ENCODE measurements at places on chromosomes 5 and 9.

GRCh38 chr9:68947842-68948569 lies 65.9 kb downstream of the PRKACG start:
- no peak for DNase-seq

- peak; percentile 64 for DNase-seq
Observed at GRCh38 chr9:71769175-71770161, 1.2 kb upstream of the CEMIP2 start.

DNA sequence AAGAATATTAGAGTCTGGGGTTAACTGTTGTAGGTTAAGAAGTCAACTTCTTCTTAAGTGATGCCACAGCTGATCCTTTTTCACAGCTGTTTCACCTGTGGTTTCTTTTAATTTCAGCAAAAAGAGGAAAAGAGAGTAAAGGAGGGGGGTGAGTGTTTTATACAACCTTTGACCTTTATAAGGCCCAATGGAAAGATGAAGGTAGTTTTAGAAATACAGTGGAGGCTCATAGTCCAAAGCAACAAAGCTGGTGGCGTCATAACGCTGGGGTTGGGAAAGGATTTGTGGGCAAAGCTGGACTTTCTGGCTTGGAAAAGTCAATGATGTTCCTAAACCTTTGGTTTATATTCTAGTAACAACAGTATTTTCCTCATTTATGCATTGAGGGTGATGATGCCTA lies 49.5 kb downstream of the RCL1 start:
- no peak for DNase-seq

DNA sequence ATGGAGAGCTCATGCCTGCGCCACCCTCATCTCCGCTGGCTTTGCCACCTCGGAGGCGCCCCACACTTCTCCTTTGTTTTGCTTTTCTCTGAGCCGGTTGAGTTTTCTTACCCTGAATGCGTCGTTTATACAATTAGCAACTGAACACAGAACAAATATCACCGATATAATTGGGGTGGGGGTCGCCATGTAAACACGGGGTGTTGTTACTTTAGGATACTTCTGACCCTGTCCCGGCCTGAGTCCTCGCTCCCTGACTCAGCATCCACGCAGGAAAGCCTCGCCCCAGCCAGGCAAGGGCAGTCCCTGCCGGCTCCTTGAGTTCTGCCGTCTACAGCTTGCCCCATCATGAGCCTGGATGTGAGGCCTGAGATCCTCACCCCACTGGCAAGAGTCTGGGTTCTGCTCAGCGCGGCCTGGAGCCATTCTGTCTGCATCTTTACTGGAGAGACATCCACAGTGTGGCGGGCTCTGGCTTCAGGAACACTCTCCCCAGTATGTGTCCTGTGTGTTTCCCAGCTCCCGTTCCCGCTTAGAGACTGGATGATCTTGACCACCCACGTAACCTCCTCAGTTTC lies 5.5 kb downstream of the NKX2-5 start:
- DNase-seq = no peak

DNA sequence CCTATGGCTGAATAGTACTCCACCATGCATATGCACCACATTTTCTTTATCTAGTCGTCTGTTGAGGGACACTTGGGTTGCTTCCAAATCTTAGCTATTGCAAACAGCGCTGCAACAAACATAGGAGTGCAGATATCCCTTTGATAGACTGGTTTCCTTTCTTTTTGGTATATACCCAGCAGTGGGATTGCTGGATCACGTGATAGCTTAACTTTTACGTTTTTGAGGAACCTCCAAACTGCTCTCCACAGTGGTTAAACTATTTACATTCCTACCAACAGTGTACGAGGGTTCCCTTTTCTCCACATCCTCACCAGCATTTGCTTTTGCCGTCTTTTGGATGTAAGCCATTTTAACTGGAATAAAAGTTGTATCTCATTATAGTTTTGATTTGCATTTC lies 142.6 kb downstream of the TARS1 start:
- DNase-seq = no peak

DNA sequence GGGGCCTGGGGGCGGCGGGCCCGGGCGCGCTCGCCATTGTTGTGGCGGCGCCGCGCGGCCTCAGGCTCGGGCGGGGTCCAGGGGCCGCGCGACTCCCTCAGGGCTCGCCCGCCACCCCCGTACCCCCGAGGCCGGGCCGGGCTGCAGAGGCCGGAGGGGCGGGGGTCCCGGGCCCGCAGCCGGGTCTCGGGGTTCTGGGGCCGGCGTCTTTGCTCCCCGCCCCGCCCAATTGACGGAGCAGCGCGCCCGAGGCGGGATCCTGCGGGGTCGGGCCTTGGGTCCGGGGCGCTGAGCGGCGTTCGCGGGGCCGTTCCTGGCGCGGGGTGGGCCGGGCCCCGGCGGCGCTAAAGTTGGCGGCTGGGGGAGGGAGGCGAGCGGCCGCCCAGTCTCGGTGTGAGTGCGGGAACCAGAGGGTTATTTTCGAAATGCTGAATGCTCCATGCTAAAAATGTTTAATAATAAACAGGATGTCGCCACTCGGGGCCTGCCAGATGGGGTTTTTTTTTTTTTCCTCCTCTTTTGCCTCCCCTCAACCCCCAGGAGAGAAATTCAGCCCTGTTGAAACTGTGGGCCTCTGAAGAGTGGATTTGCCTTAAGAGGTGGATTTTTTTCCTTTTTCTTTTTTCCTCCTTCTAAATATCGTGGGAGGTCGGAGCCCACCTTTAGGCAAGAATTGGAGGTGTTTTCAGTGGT lies 724 bp downstream of the PRRC2B start:
- no peak for DNase-seq

DNA sequence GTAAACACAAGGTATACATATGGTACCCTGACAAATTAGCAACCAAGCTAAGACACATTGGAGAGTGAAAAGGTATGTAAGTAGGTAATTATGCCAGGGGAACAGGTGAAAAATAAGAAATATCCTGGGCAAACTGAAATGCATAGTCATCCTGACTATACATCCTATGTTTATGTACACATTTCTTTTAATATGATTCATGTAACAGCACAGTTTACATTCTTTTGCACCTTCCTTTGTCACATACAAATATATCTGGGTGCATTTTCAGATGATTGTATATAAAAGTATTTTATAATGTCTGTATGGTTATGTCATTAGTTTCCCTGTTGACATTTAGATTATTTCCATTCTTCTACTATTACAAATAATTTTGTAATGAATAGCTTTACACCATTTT lies 1146.9 kb downstream of the EFNA5 start:
- no peak for DNase-seq

- DNase-seq = no peak
Observed at GRCh38 chr5:78060421-78060820, 234.1 kb downstream of the AP3B1 start.

- DNase-seq = no peak
Observed at GRCh38 chr5:175788155-175788787, 83.1 kb upstream of the CPLX2 start.

All from activated naive CD4-positive, alpha-beta T cell (primary cell).